ENCODE measurements at places on chromosomes 5 and 9.
A peak's percentile ranks its signal among the peaks of the same experiment; 100 is the strongest.

GRCh38 chr5:92337772-92338234 is 954.7 kb upstream of the ARRDC3 start:
- no peak for DNase-seq

DNA sequence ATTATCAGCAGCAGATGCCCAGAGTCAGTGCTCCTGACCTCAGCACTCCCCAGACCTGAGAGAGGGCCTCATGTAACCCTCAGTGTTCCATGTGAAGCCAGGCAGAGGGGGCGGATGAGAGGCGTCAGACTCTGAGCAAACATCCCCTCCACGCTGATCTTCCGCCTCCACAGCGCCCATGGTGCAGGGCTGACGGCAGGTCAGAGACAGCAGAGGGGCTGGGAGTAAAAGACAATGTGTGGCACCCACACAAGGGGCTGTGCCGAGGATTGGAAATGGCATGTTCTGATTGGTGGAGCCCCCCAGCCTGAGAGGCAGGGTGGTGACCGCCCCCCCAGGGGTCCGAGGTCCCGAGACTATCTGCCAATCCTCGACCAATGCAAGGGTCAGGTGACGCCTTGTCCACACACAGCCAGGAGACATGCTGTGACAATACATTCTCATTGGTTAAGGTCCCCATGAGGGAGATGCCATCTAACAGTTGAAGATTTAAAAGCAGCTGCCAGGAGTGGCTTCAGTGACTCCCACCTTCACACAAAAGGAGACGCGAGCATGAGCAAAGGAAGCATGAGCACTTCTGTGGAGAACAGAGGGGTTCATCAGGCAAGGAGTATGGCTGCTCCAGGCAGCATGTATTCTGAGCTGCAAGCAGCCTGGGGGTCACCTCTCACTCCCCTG is 19.3 kb upstream of the SLC25A51 start:
- no peak for DNase-seq

- no peak for DNase-seq
Measured at GRCh38 chr9:116998305-116998704, 311.2 kb downstream of the TRIM32 start.

GRCh38 chr5:62341783-62342475 is 35.9 kb downstream of the KIF2A start:
- DNase-seq, result no peak

GRCh38 chr9:71692337-71692736 is 76.0 kb downstream of the CEMIP2 start:
- peak; percentile 4 for DNase-seq

GRCh38 chr9:130732136-130732535 is 38.6 kb downstream of the EXOSC2 start:
- no peak for DNase-seq

GRCh38 chr5:96968074-96968473 is 32.2 kb downstream of the LNPEP start:
- no peak for DNase-seq

DNA sequence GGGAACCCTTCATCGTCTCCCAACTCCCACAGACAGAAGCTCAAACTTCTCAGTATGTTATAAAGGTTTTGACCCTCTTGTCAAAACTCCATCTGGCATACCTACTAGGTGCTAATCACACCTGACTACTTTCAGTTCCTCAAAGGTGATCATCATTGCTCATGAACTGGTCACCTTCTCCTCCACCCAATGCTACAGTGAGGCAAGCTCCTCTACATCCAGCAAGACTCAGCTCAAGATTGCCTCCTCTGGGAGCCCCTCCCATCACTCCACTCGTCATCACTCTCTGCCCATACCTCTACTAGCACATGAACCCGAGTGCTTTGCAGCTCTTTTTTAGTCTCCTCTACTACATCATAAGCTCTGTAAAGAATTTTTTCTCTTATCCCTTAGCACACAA is 102.4 kb downstream of the LPAR1 start:
- no peak for DNase-seq

DNA sequence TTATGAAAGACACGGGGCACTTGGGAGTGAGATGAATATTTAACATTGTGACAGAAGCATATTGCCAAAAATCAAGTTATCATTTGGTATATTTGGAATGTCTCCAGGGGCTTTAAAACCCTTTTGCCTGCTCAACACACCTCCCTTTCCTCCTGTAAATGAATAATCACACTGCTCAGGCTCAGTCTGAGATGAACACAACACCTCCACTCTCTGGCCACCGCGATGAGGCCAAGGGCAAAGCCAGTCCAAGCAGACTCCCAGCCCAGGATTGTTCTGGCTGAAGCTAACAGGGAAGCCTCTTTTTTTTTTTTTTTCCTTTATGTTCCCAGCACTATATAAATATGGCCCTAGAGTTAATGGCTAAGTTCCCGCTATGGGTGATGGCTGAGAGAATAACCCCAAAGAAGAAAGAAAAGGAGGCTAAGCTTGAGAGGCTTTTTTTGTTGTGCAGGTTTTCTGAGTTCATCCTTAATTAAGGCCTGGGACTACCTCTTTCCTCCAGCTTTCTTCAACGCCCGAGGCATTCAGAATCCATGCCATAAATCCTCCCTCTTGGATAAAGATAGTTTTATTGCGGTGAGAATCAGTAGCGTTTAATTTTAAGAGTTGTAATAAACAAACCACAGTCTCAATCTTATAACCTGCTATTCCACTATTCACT is 10.5 kb upstream of the ERAP1 start:
- DNase-seq, result no peak

GRCh38 chr5:36722900-36723299 is 116.5 kb downstream of the SLC1A3 start:
- no peak for DNase-seq

GRCh38 chr5:1027631-1028441 is 19.2 kb downstream of the NKD2 start:
- DNase-seq, result no peak

DNA sequence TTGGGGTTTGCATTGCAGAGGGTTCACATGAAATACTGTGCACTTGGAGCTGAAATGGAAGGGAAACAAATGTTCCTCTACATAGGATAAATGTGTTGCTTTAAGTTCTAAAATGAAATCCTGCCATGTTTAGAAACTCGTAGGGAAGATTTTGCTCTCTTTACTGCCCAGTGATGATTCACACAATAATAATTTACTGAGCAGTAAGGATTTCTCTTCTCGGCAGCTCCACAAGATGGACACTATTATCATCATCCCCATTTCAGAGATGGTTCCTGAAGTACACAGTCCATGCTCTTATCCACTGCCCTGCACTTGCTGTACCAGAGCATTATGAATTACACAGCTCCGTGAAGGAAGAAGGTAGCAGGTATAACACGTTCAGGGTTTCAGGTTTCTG is 4.1 kb downstream of the HACD4 start:
- DNase-seq, result no peak

DNA sequence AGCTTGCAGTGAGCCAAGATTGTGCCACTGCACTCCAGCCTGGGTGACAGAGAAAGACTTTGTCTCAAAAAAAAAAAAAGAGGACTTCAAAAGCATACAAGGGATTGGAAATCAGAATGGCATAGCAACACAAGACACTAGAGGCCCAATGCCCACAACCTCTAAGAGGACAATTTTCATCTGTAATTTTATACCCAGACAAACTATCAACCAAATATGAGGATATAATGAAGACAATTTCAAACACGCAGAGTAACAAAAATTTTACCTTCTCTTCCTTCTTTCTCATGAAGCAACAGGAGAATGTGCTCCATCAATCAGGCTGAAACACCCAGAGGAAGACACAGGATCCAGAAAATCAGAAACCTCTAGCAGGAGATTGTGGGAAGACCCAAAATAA is 46.8 kb downstream of the GCNT4 start:
- no peak for DNase-seq

DNA sequence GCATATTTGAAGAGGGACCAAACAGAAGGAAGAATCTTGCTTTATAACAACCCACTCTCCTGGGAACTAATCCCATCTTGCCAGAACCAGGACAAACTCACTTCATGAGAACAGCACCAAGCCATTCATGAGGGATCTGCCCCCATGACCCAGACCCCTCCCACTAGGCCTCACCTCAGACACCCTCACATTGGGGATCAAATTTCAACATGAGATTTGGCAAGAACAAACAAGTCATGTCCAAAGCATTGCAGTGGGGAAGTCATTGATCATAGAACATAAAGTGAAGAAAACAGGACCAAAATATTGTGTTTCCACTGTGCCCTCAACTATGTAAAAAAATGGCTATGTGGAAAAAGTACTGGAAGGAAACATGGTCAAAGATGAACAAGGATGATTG is 43.9 kb downstream of the MAP1B start:
- no peak for DNase-seq

- DNase-seq, result no peak
Measured at GRCh38 chr5:37211661-37212060, 37.5 kb downstream of the CPLANE1 start.
